ENCODE measurements at places on chromosomes 3 and 15.

GRCh38 chr3:152574461-152575079 lies 260.4 kb upstream of the P2RY1 start:
- no peaks in the 10 kb centered on the region for H3K4me1 ChIP-seq
- no peaks in the 10 kb centered on the region for H3K36me3 ChIP-seq
- no peaks in the 10 kb centered on the region for H3K27me3 ChIP-seq

- no peaks in the 10 kb centered on the region for H3K36me3 ChIP-seq
- no peaks in the 10 kb centered on the region for H3K27me3 ChIP-seq
- H3K4me1 ChIP-seq = no peaks in the 10 kb centered on the region
- H3K4me3 ChIP-seq = no peak overlapping the region
- no peak overlapping the region for H3K27ac ChIP-seq
Observed at GRCh38 chr15:55856506-55857164, 113.7 kb upstream of the PRTG start.

GRCh38 chr3:30659270-30660130 lies 53.1 kb downstream of the TGFBR2 start:
- no peak overlapping the region for H3K4me3 ChIP-seq
- H3K36me3 ChIP-seq = no peaks in the 10 kb centered on the region
- no peaks in the 10 kb centered on the region for H3K27me3 ChIP-seq
- peaks cover 94% of the 10 kb centered on the region for H3K4me1 ChIP-seq
- no peak for DNase-seq

DNA sequence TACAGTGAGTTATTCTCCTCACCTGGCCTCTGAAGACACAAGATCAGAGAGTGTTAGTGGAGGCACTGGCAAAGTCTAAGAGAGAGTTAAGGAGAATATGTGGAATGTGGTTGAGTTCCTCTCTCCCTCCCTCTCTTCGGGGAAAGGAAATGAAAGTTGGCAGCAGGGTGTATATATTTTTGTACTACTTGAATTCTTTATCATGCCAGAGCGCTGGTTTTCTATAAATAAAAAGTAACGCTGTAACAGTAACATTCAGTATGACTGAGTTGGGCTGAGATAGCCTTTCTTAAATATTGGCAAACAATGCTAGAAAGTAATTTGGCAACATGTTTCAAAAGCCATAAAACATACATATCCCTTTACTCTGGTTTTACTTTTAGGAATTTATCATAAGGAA lies 77.5 kb upstream of the TNFAIP8L3 start:
- H3K4me3 ChIP-seq = no peak overlapping the region
- DNase-seq = no peak
- no peaks in the 10 kb centered on the region for H3K27me3 ChIP-seq
- H3K27ac ChIP-seq = no peak overlapping the region

GRCh38 chr3:30832961-30833575 lies 61.4 kb downstream of the GADL1 start:
- no peak overlapping the region for H3K27ac ChIP-seq
- no peak overlapping the region for H3K4me3 ChIP-seq
- no peaks in the 10 kb centered on the region for H3K36me3 ChIP-seq
- H3K27me3 ChIP-seq = no peaks in the 10 kb centered on the region
- no peak for DNase-seq
- no peaks in the 10 kb centered on the region for H3K4me1 ChIP-seq

- no peaks in the 10 kb centered on the region for H3K27me3 ChIP-seq
- H3K27ac ChIP-seq = peak overlapping the region; percentile 5
- H3K4me1 ChIP-seq = peaks cover 27% of the 10 kb centered on the region
- H3K4me3 ChIP-seq = no peak overlapping the region
- no peaks in the 10 kb centered on the region for H3K36me3 ChIP-seq
Observed at GRCh38 chr3:111794711-111795110, 64.4 kb upstream of the PHLDB2 start.

DNA sequence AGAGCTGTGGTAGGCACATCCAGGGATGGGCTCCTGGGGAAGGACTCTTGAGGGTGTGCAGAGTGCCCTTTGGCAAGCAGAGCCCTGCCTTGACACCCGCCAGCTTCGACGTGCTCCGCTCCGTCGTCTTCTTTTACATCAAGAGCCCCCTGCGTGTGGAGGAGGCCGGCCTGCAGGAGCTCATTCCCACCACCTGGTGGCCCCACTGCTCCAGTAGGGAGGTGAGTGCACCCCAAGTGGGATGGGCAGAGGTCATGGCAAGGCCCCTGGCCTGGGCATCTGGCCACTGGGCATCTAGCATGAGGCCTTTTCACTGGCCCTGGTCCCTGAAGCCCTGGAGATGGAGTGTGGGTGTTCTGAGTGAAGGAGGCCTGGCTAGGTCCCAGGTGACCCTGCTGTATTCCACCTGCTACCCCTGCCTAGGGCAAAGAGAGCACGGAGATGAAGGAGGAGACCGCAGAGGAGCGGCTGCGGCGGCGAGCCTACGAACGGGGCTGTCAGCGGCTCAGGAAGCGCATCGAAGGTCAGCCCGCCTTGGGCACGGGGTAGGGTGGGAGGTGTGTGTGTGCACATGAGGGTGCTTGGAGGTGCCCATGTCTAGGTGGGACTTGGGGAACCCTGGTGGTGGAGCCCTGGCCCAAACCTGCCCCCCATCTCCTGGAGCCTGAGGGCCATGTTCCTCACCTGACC lies 12.2 kb downstream of the RNF123 start:
- no peaks in the 10 kb centered on the region for H3K36me3 ChIP-seq
- no peak overlapping the region for H3K27ac ChIP-seq
- no peak overlapping the region for H3K4me3 ChIP-seq
- no peaks in the 10 kb centered on the region for H3K4me1 ChIP-seq

DNA sequence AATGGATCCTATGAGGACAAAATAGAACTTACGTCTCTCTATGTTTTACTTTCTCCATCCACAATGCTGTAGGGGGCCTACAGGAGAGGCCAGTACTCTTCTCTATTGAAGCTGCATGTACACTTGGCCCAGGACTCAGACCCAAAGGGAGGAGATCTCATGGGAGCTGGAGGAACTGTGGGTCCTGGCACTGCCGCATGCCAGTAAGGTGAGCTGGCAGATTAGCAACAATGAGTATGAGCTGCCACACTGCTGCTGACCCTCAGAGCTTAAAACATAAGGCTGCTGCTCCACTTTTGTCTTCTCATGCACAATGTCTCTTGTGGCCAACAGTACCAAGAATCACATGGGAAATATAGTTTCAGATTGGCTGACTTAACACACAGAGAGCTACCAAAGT lies 57.8 kb upstream of the TBC1D5 start:
- H3K27ac ChIP-seq = no peak overlapping the region
- H3K4me1 ChIP-seq = no peaks in the 10 kb centered on the region
- no peaks in the 10 kb centered on the region for H3K27me3 ChIP-seq
- no peaks in the 10 kb centered on the region for H3K36me3 ChIP-seq
- no peak for DNase-seq
- H3K4me3 ChIP-seq = no peak overlapping the region

DNA sequence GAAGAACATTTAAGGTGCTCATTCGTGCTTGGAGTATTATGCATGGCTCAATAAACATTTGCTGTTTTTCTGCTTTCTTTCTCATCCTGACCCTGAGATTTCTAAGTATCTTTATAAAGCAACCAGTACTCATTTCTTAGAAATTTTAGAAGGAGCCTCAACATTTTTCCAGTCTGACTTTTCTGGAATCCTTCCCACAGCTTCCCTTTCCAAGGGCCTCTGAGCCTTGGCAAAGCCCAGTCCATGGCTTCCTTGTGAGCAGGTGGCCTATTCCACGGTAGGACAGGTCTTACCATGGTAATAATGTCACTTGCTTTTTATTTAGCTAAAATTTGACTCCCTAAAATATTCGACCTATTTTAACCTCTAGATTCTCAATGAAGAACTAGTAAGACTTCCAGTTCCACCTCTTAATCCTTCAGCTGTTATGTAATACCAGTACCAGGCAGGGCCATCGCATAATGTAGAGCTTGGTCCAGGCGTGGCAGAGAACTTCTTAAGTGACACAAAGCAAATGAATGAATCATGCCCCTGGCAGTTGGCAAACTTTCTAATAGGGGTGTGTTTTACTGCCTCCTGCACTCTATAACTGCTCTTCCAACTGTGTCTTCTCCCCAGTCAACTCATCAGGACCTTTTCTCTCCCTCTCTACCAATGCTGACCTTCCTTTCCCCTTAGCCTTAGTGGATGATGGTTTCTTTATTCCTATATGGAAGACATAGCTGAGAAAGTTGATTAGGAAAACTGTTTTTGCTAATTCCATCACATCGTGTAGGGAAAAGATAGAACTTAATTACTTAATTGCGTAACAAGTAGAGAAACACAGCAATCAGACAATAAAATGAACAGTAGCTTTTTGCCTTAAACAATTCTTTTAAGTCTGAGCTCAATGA lies 894 bp upstream of the TM4SF4 start:
- no peaks in the 10 kb centered on the region for H3K36me3 ChIP-seq
- DNase-seq = peak; percentile 77
- H3K4me1 ChIP-seq = peaks cover 18% of the 10 kb centered on the region
- no peaks in the 10 kb centered on the region for H3K27me3 ChIP-seq
- no peak overlapping the region for H3K27ac ChIP-seq

GRCh38 chr15:88830016-88830415 lies 26.8 kb downstream of the ACAN start:
- DNase-seq = no peak
- no peaks in the 10 kb centered on the region for H3K36me3 ChIP-seq
- H3K27ac ChIP-seq = no peak overlapping the region
- no peaks in the 10 kb centered on the region for H3K27me3 ChIP-seq
- no peak overlapping the region for H3K4me3 ChIP-seq
- no peaks in the 10 kb centered on the region for H3K4me1 ChIP-seq

GRCh38 chr15:82021992-82022391 lies 23.8 kb downstream of the MEX3B start:
- H3K27me3 ChIP-seq = no peaks in the 10 kb centered on the region
- no peak overlapping the region for H3K4me3 ChIP-seq
- H3K27ac ChIP-seq = peak overlapping the region; percentile 16
- H3K36me3 ChIP-seq = no peaks in the 10 kb centered on the region
- H3K4me1 ChIP-seq = peaks cover 23% of the 10 kb centered on the region
- no peak for DNase-seq

DNA sequence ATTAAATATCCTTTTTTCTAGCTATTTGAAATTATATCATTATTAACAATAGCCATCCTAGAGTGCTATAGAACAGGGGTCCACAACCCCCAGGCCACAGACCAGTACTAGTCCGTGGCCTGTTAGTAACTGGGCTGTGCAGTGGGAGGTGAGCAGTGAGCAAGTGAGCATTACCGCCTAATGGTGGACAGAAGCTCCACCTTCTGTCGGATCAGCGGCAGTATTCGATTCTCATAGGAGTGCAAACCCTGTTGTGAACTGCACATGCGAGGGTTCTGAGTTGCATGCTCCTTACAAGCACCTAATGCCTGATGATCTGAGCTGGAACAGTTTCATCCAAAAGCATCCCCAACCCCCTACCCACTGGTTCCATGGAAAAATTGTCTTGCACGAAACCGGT lies 11.7 kb downstream of the CLDN16 start:
- H3K4me1 ChIP-seq = no peaks in the 10 kb centered on the region
- H3K4me3 ChIP-seq = no peak overlapping the region
- no peaks in the 10 kb centered on the region for H3K36me3 ChIP-seq
- DNase-seq = no peak

DNA sequence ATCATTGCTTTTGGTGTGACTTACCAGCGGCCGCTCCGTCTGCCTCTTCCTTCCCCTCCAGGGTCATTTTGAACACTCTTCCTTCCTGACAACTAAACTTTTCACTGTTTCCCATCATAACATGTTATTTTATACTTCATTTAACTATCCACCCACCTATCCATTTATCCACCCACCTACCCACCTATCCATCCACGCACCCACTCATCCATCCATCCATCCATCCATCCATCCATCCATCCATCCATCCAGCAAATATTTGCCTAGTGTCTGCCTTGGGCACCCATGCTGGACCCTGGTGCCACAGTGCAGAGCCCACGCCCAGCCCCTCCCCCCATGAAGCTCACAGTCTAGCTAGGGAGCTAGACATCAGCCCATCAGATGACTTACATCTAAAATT lies 254.9 kb downstream of the TLE3 start:
- no peak overlapping the region for H3K4me3 ChIP-seq
- peaks cover 9% of the 10 kb centered on the region for H3K4me1 ChIP-seq
- no peak for DNase-seq
- no peaks in the 10 kb centered on the region for H3K27me3 ChIP-seq
- no peaks in the 10 kb centered on the region for H3K36me3 ChIP-seq
